ENCODE measurements at places on chromosomes 6 and 20.

GRCh38 chr6:3247255-3248146 lies 11.2 kb upstream of the PSMG4 start:
- no peak for DNase-seq

DNA sequence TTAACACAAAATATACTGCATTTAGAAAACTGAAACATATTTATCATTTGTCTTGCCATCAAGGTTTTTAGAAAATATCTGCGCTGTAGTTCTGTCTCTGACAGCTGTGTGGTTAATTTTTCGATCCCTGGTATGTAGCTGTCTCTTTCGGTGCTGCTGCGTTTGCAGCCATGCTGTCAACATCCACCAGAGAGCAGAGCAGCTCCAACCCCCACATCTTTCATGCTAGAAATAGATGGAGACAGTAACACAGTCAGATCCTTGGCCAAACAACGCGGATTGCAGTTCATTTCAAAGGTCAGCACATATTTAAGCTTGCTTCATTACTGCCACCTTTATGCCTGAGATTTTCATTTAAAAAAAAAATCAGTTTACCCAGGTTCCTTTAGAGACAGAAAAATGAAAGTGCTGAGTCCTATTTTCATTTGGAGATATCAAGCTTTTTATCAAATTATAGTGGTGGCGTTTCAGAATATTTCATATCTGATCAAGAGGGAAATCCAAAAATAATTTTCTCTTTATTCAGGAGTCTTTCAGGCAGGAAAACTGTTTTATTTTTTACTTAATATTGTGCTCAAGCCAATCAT lies 157.7 kb upstream of the MMS22L start:
- DNase-seq = no peak

DNA sequence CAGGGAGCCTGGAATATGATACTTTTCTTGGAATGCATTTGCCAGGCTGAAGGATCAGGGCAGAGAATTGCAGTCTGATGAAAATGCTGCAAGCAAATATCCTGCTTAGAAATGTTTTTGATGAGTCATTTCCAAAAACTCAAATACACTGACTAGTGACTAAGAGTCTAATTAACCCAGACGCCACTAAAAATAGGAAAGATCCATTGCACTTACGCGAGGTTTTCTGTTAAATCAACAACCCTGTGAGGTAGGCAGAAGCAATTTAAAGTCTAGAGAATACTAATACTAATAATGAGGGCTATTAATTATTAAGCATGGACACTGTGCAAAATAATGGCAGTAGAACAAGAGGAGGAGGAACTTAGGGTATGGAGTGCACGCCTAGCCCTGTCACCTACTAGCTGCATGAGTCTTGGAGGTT lies 130.1 kb upstream of the DOK5 start:
- DNase-seq = no peak

DNA sequence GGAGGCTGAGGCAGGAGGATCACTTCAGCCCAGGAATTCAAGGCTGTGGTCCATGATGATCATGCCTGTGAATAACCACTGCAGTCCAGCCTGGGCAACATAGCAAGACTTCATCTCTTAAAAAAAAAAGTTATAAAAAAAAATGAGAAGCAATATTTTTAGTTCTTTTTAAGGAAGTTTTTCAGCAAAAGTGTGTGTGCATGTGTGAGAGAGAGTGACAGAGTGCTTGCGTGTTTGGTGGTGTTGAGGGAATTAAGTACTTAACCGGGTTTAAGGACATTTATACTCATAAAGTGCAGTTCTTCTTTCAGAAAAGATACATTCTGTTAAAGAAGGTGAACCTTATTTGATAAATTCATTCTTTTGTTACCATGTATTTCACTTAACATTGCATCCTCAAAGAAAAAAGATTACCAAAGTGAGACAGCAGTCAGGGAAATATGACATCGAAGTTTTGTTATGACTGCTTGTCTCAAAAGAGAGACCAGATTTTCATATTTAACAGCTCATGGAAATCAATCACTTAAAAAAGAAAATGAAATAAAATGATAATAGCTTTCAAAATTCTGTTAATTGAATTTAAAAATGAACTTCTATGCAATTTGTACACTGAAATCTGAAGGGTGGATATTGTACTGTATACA lies 254.7 kb downstream of the ARHGAP18 start:
- no peak for DNase-seq

GRCh38 chr6:125918681-125919566 lies 37.6 kb upstream of the HINT3 start:
- DNase-seq = peak; percentile 18

DNA sequence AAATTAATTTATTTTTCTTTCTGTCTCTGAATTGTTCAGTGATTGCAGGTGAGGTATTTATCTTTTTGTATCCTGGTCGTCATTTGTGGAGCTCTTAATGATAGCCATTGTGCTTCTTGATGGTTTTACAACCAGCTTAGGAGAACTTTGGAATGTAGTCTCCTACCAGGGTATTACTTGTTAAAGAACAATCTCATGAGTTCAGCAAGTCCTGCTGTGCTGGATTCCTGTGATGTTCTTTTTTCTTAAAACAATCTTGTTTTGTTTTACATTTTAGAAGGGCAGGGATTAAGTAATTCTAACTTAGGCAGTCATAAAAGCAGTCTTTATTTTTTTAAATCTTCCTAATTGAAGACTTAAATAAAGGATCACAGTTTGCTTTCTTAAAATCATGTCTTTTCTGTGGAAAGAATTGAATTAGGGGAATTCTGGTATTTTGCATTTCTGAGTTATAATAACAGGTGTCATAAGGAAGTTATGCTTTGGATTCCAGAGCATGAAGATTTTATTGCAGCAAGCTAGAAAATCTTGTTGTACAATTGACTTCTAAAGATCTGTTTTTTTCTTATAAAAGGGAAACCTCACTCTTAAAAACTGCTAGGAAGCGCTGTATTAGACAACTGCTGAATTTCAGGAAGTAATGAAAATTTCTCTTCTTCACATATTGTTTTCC lies 23.7 kb downstream of the RIOK1 start:
- no peak for DNase-seq

DNA sequence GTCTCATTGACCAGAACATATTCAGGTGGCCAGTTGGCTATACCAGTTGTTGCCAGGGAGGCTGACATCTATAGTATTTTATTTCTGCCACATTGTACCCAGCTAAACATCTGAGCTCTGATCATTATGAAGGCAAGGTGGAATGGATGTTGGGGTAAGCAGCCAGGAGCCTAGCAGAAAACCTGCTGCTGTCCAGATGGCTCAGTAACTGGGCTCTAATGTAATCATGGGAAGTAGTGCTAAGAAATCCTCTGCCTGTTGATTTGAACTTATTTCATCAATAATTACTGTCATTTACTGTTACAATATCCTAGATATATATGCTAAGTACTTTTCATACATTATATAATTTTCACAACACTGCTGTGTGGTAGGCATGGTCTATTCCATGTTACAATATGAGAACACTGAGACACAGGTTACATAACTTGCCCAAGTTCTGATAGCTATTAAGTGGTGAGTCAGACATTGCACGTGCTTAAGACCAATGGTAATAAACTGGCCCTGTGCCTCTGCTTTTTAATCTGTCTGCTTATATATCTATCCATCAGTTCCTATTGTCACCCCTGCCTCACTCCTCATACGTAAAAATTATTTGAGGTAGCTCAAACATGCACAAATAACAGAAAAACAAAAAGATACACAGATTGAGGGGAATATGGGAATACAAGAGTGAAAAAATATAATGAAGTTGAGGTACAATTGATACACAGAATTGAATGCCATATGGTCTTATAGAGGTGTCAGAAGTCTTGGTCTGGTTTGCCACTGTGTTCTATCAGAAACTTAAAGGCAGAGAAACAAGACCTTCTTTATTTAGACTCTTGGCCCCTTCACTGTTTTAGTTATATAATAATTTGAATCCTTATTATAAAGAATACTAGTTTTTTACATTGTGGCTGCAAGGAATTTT lies 25.2 kb downstream of the TBPL1 start:
- no peak for DNase-seq

DNA sequence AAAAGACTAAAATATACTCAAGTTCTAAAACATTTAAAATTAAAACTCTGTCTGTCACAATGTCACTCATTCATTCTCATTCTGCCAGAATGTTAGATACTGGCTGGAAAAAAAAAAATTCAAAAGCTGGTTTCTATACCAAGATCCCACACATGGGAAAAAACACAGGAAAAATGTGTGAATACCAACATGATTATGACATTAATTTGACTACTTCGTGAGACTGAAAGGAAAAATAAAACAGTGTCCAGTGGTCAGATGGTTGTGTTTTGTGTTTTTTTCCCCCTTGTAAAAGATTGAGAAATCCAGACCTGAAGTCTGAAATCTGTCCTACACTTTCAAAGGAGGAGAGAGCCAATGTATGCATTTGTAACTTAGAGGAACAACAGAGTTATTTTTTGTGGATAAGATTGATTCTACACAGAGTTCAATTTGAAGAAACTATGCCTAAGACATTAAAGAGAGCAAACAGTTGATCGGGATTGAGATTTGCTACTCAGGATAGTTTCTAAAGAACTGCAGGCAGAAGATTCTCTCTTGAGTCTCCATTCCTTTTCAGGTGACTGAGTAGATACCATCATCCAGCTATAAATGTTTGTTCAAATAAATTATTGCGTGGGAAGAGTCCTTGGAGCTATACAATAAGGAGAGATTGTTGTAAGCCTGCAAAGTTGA lies 39.2 kb upstream of the TXLNB start:
- DNase-seq = no peak

DNA sequence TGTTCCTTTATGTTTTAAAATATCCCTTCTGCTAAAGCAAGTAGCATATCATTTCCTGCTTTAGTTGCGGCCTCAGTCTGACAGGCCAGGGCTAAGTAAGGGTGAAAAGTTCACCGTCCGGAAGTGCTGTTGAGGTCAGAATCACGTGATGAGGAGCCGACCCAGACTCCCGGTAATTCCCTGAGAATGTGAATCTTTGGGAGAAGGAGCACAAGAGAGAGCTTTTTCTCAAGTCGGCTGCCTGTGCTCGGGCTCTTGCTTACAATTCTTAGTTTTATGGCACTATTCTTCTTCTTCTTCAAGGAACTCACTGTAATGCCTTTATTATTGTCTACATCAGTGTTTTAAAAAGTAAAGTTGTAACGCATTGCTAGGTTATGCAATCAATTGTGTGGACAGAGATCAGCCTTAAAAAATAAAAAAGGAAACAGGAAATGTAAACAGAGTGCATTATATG lies 309.3 kb downstream of the PRL start:
- no peak for DNase-seq

Data from activated CD4-positive, alpha-beta T cell treated with anti-CD3 and anti-CD28 coated beads, Interleukin-2, amount 50 U/mL, for 1 hour (primary cell).